ENCODE measurements at places on chromosomes 7 and 10. TPM values are rescaled to one million over a fixed set of nuclear protein-coding genes. Genes with fewer than 3 reads are reported as not detected.

Gene OPN1SW
- not detected for polyA plus RNA-seq

Gene MGAM2
- not detected for polyA plus RNA-seq

Gene TMEM139
- polyA plus RNA-seq = not detected

Gene OR9A2
- polyA plus RNA-seq = not detected

Gene FRG2B
- polyA plus RNA-seq = not detected

Gene CPXM2
- polyA plus RNA-seq = not detected

Gene PKD2L1
- polyA plus RNA-seq = 0.93 TPM

GRCh38 chr10:79268161-79268601 lies 79.1 kb upstream of the PPIF start:
- no peak for DNase-seq

DNA sequence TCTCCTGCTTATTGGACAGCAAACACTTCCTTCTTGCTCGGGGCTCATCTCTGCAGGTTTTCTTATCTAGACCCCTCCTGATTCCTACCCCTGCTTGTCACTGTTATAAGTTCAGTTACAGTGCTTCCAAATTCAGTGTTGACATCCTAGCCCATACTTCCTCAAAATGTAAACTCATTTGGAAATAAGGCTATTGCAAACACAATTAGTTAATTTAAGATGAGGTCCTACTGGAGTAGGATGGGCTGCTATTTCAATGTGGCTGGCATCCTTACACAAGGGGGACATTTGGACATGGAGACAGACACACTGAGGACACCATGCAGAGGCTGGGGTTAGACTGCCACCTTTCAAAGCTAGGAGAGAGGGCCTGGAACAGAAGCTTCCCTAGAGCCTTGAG lies 85.2 kb upstream of the NPVF start:
- DNase-seq = no peak

- no peak for DNase-seq
Observed at GRCh38 chr10:75012471-75012870, 99.0 kb upstream of the SAMD8 start.

- no peak for DNase-seq
Observed at GRCh38 chr7:3431306-3431705, 130.3 kb downstream of the SDK1 start.

DNA sequence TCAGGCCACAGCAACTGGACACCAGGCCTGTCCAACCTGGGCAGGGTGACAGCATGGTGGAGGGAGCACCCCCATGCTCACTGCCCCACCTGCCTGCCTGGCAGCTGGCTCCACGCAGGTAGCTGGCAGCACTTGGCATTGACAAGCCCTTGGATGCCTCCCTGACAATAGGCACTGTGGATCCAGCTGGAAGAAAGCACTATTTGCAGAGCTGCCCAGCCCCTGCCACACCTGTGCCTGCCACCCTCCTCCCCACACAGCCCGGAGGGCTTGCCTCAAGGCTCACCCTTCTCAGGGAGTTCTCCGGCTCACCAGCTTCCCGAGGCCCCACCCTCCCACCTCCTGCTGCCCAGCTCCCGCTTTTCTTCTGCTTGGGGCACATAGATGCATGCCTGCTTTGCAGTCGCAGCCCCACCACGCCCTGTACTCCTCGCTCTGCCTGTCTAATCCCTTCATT lies 160.1 kb downstream of the NEURL1 start:
- no peak for DNase-seq

- DNase-seq = no peak
Observed at GRCh38 chr10:132862485-132863420, 76.8 kb upstream of the NKX6-2 start.

- peak; percentile 28 for DNase-seq
Observed at GRCh38 chr7:152336754-152337368, 98.9 kb downstream of the KMT2C start.

DNA sequence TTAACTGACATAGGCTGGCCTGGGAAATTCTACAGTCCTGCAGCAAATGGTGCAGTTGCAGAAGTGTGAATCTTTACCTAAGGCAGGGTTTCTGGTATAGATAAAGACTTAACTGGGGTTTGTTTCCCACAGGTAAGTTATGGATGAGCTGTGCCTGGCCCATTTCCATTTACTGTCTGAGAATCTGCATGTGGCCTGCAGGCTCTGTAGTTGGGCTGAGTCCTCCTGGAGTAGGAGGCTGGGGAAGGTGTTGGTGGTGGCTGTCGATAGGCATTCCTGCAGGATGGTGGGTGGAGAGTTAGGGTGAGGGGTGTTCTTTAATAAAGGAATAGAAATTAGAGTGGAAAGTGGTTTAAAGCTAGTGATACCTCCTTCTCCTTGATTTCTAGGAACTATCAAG lies 193.5 kb downstream of the AUTS2 start:
- DNase-seq = no peak

GRCh38 chr10:6423413-6424170 lies 156.5 kb downstream of the PRKCQ start:
- DNase-seq = no peak

GRCh38 chr10:30816159-30816819 lies 186.7 kb upstream of the LYZL2 start:
- DNase-seq = no peak

DNA sequence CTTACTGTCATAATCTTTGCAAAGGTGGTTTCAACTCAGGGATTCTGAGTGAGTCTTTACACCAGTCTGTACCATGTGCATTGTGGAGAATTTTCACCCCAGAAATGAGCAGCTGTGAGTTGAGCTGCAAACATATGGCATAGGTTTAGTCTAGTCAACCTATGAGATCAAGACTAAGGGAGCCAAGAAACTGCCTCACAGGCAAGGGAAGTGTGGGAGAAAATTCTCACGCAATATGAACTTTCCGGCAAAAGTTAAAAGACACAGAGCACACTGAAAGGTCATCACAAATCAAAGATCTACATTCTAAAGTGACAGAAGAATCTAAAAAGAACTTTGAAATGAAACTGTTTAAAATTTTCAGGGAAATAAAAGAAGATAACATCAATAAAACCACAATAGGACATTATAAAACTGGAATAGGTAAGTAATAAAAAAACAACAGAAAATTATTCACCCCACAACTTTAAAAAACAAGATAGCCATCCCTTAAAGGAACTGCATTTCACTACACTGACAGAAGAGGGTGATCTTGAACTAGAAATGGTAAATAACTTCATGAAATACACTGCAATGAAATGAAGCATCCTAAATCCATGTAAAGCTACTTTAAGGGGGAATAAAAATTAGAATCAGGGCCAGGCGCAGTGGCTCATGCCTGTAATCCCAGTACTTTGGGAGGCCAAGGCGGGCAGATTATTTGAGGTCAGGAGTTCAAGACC lies 63.5 kb downstream of the LGI1 start:
- DNase-seq = no peak

GRCh38 chr10:55174419-55174818 lies 373.4 kb upstream of the PCDH15 start:
- DNase-seq = no peak

DNA sequence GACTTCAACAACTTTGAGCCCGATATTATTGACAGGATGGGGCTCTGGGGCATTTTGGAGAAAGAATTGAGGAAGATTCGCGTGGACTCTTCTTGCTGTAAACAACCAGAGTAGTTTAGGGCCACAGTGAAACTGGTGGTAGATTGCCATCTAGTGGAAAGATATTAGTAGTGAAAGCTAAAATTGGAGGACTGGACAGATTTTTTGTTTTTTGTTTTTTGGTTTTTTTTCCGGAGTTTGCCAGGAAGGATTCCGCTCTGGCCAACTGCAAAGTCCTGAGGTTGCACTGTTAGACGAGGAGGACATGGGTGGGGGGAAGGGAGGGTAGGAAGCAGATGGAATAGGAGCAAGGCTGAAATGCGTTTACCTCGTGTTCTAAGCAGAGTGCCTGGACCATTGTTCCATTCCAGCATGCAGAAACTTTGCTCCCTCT lies 11.7 kb downstream of the NOBOX start:
- peak; percentile 52 for DNase-seq

GRCh38 chr10:42930516-42931192 lies 146.2 kb upstream of the RET start:
- no peak for DNase-seq

GRCh38 chr10:50592961-50593418 lies 30.8 kb downstream of the SGMS1 start:
- no peak for DNase-seq

DNA sequence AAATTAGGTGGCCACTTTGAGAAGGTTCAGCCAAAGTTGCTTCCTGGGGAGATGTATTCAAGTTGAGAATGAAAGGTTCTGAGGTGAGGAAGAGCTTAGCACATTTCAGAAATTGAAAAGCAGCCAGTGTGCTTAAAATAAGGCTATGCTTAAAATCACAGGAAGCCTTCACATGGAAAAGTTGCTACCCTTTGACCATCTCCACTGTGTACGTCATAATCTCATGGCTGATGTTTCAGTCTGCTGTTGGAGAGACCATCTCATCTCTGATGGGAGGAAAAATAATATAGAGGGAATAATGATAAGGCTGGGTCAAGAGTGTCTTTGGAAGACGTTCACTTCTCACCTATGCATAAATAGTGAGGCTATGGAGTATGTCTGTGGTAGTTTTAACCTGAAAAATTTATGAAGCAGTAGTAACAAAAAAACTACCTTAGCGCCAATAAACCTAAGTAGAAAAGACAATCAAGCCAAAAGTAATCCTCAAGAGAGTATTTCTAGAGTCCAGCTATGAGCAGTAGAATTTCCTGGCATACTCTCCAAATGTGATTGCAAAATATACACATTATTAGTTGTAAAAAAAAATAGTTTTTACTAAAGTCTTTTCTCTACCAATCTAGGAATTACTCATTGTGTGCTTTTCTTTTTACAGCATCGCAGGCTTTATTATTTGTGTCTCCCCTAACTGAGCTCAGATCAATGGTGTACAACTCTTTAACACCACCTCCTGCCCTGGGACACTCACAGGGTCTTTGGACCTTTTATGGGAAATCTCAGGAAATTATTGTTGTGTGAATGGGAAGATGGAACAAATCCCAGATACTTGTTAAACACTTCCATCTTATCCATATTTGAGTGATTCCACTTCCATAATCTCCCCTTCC lies 435.2 kb upstream of the LRGUK start:
- DNase-seq = no peak

DNA sequence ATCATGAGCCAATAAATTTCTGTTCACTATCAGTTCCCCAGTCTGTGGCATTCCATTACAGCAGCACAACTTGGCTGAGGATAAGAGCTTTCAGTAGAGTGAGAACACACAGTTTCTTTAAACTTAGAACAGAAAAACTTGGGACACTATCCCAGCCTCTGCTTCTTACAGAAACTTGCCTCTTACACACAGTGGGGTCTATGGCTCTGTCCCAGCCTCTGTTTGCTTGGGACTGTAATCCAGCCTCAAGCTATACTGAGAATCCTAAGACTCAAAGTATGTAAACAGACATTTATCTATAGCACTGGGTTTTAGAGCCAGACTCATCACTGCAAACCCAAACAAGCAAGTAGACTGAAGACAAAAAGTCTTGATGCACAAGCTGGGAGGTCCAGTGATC lies 355.8 kb upstream of the VSTM2A start:
- no peak for DNase-seq

DNA sequence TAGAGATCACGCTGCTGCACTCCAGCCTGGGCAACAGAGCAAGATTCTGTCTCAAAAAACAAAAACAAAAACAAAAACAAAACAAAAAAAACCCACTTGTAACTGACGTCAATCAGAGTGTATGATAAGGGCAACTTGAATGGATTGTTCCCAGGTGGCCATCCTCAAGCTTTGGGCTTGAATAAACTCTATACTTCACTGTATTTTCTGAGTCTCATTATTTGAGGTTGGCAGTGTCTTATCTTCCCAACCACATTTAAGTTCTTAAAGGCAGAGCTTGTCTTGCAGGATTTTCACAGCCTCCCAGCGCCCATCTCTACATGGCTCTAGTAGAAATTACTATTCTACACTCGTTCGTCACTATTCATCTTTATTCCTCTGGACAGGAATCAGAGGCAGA lies 5.1 kb upstream of the OAT start:
- no peak for DNase-seq

GRCh38 chr10:52191049-52191448 lies 123.0 kb upstream of the DKK1 start:
- no peak for DNase-seq

Measured in naive B cell (primary cell).